ENCODE measurements at places on chromosomes 1 and 21.

- no peak for DNase-seq
Measured at GRCh38 chr1:118863688-118864087, 124.5 kb downstream of the TBX15 start.

- peak; percentile 40 for DNase-seq
Measured at GRCh38 chr21:40618191-40618973, 228.6 kb downstream of the DSCAM start.

- peak; percentile 49 for DNase-seq
Measured at GRCh38 chr1:162696286-162696862, 64.1 kb downstream of the DDR2 start.

DNA sequence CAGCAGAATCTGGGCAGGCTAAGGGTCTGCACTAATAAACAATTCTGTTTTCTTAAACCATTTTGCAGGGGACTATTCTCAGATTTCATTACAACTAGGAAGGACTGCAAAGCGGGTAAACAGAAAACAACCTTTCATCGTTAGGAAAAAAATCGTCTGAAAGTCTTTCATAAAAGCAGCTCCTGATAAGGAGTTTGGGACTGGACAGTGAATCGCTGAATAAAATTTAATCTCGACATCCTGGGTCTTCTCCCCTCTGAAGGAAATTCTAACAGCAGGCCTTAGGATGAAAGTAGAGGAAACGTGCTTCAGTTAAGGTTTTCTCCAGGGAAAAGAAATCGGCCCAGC lies 471 bp upstream of the MTF2 start:
- DNase-seq: peak; percentile 16

- no peak for DNase-seq
Measured at GRCh38 chr1:112579801-112580510, 39.0 kb downstream of the ST7L start.

GRCh38 chr1:232477728-232478127 lies 152.2 kb downstream of the SIPA1L2 start:
- no peak for DNase-seq

DNA sequence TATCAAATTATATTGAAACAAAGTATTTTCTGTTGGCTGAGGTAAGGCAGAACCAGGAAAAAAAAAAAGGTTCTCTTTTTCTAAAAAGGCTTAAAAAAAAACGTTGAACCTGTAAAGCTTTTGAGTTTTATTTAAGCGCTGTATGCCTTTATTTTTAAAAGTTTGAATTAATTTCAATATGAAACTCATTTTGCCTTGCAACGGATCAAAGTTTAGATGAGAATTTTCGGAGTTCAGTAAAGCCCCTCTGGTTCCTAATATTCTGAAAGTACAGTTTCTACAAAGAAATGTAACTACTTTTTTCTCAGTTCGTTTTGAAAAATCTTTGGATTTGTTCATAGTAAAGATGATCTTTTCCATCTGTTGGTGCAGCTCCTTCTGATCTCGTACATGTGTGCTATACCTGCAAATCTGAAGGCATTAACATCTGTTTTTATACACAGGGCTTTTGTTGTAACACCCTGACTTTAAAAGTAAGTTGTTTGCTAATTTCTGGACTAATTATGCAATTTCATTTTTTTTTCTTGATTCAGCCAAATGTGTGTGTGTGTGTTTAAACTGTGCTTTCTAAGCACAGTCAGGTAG lies 1.7 kb downstream of the ZBTB18 start:
- no peak for DNase-seq

- no peak for DNase-seq
Measured at GRCh38 chr1:198771563-198772153, 132.8 kb downstream of the PTPRC start.

DNA sequence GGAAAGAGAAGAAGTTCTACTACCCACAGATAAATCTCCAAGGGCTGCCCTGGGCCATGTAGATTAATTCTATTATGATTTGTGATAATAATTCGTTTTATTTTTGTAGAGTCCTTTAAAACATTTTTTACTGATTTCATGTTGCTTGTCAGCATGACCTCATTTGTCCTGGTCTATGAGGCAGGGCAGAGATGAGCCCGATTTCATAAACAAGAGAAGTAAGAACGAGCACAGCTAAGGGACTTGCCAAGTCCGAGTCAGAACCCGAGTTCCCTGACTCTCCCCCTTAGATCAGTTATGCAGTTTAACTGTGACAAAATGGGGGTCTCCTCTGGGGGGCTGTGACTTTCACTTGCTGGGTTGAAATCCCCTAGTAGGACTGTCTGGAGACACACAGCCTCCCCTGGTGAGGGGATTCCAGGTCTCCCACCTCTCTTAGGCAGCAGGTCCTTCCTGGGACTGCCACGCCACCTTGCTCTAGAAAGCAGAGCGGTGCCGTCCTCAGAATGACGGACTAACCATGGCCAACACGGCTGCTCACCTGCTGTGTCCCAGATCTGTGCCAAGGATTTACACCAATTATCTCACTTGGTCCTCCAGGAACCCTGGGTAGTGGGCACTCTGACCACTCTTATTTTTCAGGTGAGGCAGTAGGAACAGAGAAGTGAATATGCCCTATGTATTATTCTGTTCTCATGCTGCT lies 31.0 kb upstream of the SOX13 start:
- no peak for DNase-seq

DNA sequence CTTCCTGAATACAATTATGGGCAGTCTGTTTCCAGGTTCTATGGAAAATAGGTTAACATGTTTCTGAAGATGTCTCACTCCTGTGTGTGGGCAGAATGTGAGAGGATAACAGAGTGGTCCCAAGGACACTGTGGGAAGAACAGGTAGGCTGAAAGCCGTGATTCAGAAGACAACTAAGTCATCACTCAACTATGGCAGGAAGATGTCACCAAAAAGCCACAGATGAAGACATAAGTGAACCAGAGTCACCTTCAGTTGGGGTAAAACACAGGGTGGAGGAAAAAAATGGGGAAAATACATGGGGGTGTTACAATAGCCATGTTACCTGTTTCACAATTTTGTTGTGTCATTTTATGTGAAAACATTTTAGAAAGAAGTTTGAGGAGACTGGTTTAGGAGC lies 75.1 kb downstream of the UCHL5 start:
- no peak for DNase-seq

- no peak for DNase-seq
Measured at GRCh38 chr1:78292361-78292760, 198.4 kb upstream of the PTGFR start.

GRCh38 chr1:151147665-151148064 lies 1.2 kb upstream of the SEMA6C start:
- no peak for DNase-seq

DNA sequence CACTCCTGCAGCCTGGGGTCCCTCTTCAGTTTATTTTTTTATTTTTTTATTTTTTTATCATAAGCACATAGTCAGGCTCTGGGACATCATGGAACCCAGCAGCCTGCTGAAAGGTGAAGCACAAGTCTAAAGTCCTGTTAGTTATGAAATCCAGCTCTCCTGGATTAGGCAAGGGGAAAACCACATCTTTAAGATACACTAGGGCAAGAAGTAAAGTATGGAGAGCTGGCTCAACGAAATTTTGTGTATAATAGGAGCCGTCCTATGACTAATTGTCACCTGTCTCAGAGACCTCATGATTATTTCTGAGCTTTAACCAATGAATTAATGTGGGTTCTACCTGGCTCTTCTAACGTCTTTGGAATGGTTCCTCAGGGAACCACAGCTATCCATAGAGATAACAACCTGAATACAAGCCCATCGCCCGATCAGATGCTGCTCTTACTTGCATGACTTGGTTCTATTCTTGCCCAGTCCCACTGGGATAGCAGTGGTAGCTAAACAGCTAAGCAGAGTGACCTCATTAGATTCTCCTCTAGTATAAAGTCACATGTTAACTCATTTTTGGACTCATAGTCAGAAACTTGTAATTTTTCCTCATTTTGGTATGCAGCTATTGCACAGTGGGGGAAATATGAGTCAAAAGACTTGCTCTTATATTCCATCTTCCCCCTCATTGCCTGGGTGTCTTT lies 122.7 kb downstream of the LMO4 start:
- DNase-seq: no peak

DNA sequence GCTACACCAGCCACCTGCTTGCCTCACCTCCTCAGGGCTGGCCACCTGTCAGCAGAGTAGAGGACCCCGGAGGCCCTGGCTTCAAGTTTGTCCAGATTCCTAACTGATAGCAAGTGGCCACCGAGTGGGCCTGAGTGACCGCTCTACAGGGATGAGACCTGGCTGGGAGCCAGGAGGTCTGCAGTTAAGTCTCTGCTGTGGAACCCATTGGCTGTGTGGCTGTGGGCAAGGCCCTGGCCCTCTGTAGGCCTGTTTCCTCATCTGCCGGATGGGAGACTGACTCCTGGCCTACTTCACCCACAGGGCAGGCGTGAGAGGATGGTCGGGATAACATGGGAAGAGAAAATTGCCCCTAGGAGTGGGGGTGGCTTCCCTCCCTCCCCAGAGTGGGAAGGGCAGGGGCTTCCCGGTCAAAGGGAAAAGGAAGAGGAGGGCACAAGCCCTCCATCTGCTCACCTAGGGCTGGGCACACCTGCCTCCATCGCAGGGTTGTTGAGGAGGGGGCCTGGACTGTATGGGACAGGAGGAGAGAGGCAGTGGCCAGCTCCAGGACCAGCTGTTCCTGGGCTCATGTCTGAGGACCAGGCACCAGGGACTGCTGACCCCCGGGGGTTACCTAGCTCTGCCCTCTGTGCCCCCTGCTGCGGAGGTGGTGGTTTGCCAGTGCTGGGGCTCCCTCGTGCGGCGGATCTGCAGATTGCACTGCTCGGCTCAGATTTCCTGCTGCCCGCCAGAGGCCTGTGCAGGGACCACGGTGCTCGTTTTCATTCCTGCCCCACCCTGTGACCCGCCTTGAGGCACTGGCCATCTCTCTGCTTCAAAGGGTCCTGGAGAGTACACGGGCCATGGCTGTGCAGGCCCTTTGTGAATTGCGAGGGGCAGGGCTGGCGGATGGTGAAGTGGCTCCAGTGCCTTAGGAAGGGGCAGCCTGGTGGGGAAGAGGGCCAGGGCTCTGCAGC lies 9.1 kb upstream of the MTFR1L start:
- DNase-seq: peak; percentile 97

DNA sequence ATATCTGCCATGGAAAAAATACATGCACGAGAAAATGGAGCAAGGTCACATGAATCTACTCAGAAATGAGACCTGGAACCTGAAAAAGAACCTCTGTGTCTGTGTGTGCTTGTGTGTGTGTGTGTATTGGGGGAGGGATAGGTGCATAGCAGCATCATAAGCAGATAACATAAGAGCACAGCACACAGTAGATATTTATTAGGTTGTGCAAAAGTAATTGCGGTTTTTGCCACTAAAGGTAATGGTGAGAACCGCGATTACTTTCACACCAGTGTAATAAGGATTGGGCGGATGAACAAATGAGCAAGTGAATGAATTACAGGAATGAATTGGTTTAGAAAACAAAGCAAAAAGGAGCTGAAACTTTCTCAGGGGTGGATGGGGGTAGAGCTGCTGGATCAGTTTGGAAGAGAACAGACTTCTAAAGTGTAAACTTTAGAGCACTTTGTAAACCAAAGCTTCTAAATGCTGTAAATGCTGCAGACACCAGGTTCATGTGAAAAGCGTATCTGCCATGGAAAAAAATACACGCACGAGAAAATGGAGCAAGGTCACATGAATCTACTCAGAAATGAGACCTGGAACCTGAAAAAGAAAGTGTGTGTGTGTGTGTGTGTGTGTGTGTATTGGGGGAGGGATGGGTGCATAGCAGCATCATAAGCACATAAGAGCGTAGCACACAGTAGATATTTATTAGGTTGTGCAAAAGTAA lies 156.9 kb downstream of the TOMM20 start:
- DNase-seq: no peak

GRCh38 chr1:30338765-30339164 lies 384.6 kb downstream of the MATN1 start:
- DNase-seq: no peak

DNA sequence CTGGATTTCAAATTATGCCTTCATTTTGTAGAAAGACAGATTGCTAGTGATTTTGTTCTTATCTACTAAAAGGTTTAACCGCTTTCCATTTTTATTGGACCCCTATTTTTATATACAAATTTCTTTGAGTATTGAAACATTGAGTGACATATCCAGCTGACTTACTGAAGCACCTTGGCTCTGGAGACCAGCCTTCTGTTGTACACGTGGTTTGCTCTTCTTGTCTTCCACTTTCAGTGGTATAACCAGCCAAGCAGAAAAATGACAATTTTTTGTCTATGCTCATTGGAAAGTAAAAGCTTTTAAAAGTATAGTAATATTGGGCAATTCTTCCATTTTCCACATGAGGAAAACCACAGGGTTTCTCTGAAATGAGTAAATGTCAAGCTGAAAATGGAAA lies 4.4 kb downstream of the F13B start:
- DNase-seq: no peak

All from H7 (cell line).